PC-3 (cell line): ENCODE measurements at places on chromosomes 7 and 10. TPM values are rescaled to one million over a fixed set of nuclear protein-coding genes. Genes with fewer than 3 reads are reported as not detected.

CHPF2 gene
- total RNA-seq, result 30.1 and 36.5 TPM in 2 replicates

- no peaks in the 10 kb centered on the region for H3K36me3 ChIP-seq
- no peaks in the 10 kb centered on the region for H3K27me3 ChIP-seq
- peaks cover 28% of the 10 kb centered on the region for H3K4me1 ChIP-seq
- no peak for DNase-seq
Measured at GRCh38 chr7:151117565-151117964, 31.3 kb downstream of the AGAP3 start.

- no peaks in the 10 kb centered on the region for H3K27me3 ChIP-seq
- no peaks in the 10 kb centered on the region; the same call in 1 of the 2 replicates for H3K4me1 ChIP-seq
- no peaks in the 10 kb centered on the region for H3K36me3 ChIP-seq
- H3K27ac ChIP-seq, result no peak overlapping the region
- H3K4me3 ChIP-seq, result no peak overlapping the region
Measured at GRCh38 chr10:122323941-122324675, 50.4 kb upstream of the PLEKHA1 start.

DNA sequence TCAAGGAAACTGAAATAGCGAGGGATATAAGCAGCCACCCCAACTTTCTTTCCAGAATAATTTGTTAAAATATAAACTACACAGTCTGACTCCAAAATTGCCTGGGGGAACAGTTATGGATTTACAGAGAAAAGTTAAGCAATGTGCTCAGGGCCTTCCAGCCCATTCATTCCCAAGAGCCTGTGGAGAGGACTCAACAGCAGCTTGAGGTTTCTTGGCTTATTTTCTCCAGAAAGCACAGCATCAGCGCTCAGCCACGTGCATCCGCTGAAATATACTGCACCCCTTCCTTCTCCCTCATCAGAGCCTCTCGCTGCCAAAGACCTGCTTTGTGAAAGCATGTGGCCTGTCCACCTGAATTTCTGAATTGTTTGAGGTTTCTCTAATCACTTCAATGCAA, 375.2 kb upstream of the VWC2 start:
- H3K36me3 ChIP-seq, result no peaks in the 10 kb centered on the region
- no peak for DNase-seq
- no peaks in the 10 kb centered on the region for H3K27me3 ChIP-seq
- peak overlapping the region; percentile 39; the same call in 1 of the 2 replicates for H3K4me3 ChIP-seq

GRCh38 chr10:5317547-5318107, 47.1 kb upstream of the UCN3 start:
- H3K27me3 ChIP-seq, result no peaks in the 10 kb centered on the region
- H3K36me3 ChIP-seq, result no peaks in the 10 kb centered on the region
- no peak overlapping the region for H3K4me3 ChIP-seq
- H3K27ac ChIP-seq, result peak overlapping the region; percentile 67
- peaks cover 10% of the 10 kb centered on the region; the same call in 1 of the 2 replicates for H3K4me1 ChIP-seq
- peak; percentile 81 for DNase-seq
